ENCODE measurements at places on chromosomes 7 and 10.

GRCh38 chr10:110175406-110175805 lies 32.0 kb upstream of the MXI1 start:
- no peak for DNase-seq

DNA sequence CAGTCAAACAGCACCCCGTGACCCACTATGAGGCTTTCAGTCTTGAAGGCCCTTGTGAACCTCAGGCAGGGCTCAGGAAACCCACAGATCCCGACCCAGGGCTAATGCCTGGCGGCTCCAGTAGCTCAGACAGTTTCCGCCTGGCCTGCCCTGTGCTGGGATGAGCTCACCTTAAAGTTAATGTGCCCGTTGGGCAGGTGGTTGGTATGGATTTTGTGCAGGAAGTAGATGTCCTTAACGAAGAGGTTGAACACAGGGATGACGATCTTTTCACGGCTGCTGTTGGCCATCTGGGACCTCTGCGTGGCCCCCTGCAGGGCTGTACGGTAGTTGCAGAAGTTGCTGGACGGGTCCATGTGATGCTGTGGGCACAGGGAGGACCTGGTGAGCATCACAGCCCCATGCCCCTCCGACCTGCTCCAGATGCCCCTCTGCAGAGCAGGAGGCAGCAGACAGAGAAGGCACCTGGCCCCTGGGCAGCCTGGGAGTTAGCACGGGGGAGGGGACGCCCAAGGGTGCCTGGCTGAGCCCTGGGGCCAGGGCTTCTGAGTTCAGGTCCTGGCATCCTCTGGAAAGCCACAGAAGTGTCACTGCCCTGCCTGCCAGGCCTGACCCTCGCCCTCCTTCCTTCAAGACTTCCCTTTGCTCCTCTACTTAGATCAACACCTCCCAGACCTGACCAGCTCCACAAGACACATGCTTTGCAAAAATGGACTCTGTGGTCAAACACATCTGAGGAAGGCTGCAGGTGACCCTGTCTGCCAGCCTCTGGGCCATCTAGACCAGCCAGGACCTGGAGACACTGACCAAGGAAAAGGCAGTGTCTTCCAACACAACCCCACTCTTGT lies 59.8 kb downstream of the CSGALNACT2 start:
- DNase-seq, result peak; percentile 45

DNA sequence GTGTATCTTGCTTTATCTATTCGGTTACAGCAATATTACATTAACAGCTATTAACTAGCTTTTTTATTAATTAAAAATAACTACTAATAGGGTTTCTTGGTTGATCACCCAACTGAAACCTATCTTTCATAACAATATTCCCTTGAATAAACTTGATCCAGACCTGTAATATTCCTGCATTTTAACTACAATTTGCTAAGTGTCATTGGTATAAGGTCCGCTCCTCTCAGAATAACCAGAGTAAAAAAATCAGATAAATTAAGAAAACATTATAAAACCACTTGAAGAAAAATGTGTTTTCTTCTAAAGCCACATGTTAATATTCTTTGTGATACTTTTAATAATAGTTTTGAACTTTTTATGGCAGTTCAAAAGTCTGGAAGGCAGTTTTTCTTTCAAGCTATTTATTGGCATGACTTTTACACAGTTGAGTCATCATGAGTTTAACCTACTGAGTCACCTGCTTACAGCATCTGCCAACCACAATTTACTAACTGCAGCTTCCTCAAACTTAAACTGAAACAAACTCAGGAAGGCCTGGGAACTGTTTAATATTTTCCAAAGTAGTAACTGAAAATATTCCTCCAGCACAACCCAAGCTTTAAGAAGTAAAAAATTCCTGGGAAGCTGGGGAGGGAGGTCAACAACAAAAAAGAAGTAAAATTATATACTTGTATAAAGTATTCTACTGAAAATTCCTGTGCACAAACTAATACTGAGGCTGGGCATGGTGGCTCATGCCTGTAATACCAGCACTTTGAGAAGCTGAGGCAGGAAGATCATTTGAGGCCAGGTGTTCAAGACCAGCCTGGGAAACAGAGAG lies 103.2 kb downstream of the NRBF2 start:
- DNase-seq, result no peak

GRCh38 chr7:139650429-139651100 lies 127.1 kb downstream of the CLEC2L start:
- no peak for DNase-seq

GRCh38 chr10:73251683-73252444 lies 580 bp downstream of the MRPS16 start:
- DNase-seq, result peak; percentile 36
